ENCODE measurements at places on chromosomes 2 and 18.

- peak; percentile 39 for DNase-seq
Measured at GRCh38 chr2:55232863-55233657, 572 bp downstream of the RPS27A start.

- no peak for DNase-seq
Measured at GRCh38 chr2:70480468-70480867, 73.2 kb downstream of the TGFA start.

- no peak for DNase-seq
Measured at GRCh38 chr2:239293775-239294430, 106.9 kb downstream of the HDAC4 start.

DNA sequence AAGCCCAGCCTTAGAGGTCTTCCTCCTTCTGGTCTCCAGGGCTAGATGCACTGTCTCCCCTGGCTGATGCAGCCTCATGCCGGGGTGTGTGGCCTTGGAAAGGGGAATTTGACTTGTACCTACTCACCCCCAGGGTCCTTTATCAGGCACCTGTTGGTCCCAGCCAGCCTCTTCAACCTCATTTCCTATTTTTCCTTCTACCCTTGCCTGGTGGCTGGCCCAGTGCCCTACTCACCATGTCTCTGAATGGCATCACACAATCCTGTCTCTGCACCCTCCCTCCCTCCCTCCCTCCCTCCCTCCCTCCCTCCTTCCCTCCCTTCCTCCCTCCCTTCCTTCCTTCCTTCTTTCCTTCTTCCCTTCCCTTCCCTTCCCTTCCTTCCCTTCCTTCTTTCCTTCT, 17.1 kb upstream of the ST3GAL5 start:
- DNase-seq, result no peak

- no peak for DNase-seq
Measured at GRCh38 chr2:138559641-138560040, 58.1 kb downstream of the SPOPL start.

DNA sequence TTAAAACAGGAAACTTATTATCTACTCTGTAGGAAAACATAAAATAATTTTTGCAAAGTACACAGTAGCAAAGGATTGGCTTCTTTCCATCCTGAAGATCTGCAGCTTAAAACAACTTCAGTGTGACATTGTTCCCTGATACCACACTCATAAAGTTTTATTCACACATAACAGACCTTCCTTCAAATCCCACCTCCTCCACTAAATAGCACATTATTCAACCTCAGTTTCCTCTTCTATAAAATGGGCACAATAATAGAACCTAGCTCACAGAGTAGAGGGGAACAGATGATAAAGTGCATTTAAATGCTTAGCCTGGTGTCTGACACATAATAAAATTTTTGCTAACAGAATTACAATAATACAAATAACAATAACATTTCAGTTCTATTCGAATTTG, 250.4 kb upstream of the RBBP8 start:
- DNase-seq, result no peak

- DNase-seq, result no peak
Measured at GRCh38 chr18:4888251-4889040, 308.6 kb downstream of the AKAIN1 start.

DNA sequence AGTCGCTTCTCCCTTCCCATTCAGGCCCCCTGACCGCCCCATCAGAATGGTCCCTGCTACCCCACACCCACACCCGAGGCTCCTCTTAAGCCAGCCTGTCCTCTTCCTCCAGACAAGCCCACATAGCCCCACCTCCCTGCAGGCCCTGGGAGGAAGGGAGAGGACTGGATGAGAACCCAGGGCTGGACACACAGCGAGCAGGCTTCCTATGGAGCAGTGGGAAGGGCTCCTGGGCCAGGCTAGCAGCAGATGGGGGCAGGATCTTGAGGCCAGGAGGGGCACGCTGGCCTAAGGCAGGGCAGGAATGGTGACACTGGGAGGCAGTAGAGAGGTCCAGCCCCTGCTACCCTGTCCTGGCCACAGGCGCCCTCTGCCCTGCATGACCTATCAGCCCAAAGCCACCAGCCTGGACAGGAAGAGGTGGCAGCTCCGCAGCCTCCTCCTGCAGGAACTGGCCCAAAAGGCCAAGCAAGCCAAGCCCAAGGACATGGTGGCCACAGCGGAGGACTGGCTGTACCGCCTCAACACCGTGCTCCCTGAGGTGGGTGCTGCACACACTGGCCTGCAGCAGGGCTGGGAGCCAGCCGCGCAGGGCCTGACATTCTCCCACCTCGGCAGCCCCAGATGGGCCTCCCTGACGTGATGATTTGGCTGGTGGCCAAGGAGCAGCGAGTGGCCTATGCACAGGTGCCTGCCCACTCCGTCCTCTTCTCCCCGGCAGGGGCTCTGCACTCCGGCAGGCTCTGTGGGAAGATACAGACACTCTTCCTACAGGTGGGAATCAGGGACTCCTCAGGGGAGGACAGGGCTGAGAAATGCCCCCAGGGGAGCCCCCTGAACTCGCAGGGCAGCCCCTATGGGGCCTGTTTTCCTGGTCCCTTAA, 43.3 kb downstream of the FER1L5 start:
- no peak for DNase-seq

DNA sequence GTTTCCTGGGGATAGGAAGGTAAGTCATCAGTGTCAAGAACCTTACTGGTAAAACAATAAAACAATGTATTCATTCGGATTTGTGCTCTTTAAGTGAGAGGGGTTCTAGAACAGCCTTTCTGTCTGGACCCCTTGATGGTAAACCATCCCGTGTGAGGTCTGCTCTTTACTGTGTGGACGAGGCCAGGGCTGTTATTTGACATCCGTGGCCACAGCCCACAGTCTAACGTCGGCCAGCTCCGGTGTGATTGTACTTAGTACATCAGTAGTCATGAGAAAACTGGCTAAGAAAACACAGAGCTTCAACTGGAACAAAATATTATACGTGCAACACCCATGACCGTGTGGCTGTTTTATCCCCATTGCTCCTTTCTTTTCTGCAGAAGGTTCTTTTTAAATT, 62.0 kb downstream of the SLC35F5 start:
- no peak for DNase-seq

GRCh38 chr2:168029071-168029470, 218.3 kb downstream of the STK39 start:
- DNase-seq, result no peak

GRCh38 chr2:227192491-227192890, 28.1 kb downstream of the COL4A3 start:
- DNase-seq, result no peak

DNA sequence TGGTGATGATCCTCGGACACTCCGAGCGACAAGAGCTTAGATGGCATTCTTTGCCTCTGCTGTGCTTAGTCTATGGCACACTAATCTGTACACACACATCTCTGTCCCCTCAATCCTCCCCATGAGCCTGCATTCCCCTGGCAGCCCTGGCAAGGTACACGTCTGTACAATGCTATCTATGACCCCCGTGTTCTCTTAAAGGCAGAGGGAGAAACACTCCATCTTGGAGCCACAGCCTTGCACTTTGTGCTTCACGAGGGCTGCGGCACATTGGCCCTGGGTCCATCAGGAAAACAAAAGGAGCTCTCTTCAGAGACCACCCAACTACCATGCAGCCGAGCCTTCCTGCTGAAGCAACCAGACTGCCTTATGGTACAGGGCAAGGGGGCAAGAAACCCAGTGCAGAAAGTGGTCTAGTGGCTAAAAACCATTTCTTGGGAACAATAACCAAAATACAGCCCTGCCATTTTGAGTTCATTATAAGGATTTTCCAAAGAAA, 42.5 kb downstream of the STEAP3 start:
- DNase-seq, result no peak

GRCh38 chr2:190469771-190470170, 61.6 kb downstream of the MFSD6 start:
- peak; percentile 90 for DNase-seq

- no peak for DNase-seq
Measured at GRCh38 chr2:233360771-233361176, 6.5 kb downstream of the DGKD start.

- no peak for DNase-seq
Measured at GRCh38 chr2:174623106-174623637, 25.6 kb upstream of the WIPF1 start.

DNA sequence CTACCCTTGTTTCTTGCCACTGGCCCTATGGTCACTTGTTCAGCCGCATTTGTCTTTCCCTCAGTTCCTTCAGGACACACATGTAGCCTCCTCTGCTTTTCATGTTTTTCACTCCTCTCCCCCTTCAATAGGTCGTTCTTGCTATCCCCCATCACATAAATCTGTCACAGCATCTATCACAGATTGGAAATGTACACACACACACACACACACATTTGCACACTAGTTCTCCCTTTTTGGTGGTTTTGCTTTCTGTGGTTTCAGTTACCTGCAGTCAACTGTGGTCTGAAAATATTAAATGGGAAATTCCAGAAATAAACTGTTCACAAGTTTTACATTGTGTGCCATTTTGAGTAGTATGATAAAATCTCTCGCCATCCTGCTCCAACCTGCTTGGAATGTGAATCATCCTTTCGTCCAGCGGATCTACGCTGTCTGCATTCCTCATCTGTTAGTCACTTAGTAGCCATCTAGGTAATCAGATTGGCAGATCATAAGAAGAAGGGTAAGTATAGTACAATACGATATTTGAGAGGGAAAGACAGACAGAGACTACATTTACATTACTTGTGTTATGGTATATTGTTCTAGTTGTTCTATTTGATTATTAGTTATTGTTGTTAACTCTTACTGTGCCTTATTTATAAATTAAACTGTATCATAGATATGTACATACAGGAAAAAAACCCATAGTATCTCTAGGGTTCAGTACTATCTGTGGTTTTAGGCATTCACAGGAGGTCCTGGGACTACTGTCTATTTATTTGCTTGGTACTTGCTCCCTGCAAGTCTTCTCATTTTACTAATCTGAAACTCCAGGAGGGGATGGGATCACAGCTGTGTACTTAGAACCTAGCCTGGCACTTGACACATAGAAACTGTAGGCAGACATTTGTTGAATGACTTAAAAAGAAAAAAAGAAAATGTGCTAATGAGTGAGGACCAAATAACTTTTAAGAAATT, 86.1 kb upstream of the PNPT1 start:
- peak; percentile 96 for DNase-seq

DNA sequence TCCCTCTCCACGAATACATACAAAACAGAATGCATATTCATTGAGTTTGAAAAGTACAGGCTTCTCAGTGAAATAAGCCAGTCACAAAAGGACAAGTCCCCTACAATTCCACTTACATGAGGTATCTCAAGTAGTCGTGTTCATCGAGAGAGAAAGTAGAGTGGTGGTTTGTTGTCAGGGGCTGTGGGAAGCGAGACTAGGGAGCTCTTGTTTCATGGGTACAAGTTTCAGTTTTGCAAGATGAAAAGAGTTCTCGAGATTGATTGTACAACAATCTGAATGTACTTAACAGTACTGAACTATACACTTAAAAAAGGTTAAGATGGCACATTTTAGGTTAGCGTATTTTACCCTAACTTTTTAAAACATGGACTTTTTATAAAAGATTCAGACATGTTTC, 71.5 kb upstream of the TTC39C start:
- DNase-seq, result no peak

- no peak for DNase-seq
Measured at GRCh38 chr2:239552213-239552926, 151.6 kb upstream of the HDAC4 start.

DNA sequence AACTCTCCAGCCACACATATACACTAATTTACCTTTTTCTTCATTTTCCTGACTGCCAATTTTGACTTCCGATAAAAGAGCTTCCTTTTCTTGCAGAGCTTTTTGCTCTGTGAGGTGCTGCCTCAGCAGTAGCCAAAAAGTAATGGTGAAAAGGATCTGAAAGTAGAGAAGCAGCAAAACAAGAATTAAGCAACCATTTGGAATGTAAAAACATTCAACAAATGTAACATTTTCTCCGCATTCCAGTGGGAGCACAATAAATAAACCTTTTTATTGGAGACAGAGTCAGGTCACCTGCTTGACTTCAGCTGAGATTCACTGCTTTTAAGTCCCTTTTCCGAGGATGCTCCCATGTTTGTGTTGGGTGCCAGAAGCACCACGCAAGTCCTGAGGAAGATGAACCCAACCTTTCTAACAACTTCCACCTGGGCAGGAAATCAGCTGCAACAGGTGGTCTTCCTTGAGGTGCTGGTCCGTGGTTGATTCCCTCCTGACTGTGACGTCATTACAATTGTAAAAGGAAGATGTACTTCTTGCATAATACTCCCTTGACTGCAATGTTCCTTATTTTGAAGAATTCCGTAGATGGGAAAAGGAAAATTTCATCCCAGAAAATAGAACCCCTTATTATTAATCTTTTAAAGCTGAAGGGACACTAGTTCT, 265.5 kb downstream of the NAPG start:
- DNase-seq, result no peak

GRCh38 chr2:166961933-166962332, 73.7 kb downstream of the XIRP2 start:
- no peak for DNase-seq

DNA sequence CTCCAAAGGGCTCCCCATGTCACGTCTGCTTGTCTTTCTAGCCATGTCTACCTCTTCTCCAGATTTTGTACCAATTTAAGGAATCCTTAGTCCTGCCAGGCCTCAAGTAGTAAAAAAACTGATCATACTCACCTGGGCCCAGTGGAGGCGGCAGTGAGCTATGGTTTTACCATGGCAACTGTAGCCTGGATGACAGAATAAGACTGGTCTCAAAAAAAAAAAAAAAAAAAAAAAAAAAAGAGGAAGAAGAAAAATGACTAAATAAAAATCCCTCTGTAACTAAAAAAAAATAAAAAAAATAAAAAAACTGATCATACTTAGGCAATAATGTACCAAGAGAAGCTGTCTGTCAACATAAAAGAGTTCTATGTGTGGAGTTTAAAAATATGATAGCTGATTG, 221.6 kb downstream of the NR4A2 start:
- peak; percentile 56 for DNase-seq

DNA sequence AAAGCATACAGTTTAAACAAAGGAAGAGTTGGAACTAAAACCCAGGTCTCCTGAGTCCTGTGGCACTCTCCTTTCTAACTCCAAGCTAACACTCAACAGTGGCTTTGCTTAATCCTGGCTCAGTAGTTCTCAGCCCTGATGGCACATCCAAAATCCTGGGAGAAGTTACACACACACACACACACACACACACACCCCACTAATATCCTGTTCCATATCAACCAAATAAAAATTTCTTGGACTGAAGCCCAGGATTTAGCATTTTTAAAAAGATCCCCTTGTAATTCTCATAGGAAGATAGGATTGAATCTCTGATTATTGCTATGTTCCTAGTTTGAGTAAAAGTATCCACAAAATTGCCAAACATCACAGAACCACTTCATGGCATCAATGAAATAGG, 136.1 kb upstream of the RIOK3 start:
- no peak for DNase-seq

DNA sequence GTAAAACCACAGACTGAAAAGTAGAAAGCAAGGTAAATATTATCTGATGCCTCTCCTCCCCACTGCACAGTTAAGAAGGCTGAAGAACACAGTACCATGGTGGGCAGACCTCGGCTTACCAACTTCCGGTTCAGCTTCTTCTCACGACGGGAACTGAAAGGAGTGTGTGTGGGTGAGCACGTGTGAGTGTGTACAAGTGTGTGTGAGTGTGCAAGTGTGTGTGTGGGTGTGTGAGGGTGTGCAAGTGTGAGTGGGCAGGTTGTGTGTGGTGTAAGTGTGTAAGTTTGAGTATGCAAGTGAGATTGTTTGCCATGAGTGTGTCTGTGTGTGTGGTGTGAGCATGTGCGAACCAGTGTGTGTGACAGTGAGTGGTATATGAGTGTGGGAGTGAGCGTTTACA, 103.5 kb downstream of the ADD2 start:
- DNase-seq, result no peak

GRCh38 chr2:219158586-219158985, 2.0 kb downstream of the NHEJ1 start:
- DNase-seq, result no peak

GRCh38 chr18:56326336-56327072, 311.9 kb downstream of the TXNL1 start:
- DNase-seq, result no peak
